Skeletal muscle tissue (tissue), 5 donors: ENCODE measurements at places on chromosomes 6 and 20. TPM values are rescaled to one million over a fixed set of nuclear protein-coding genes. Genes with fewer than 3 reads are reported as not detected.

The BEND3 gene
- 2.1 TPM for total RNA-seq

The TBCC gene
- total RNA-seq: 57.9 TPM

The PPP1R16B gene
- total RNA-seq: 4.2 TPM

The TFAP2D gene
- total RNA-seq: not detected

The ERVFRD-1 gene
- not detected for total RNA-seq

The POM121L2 gene
- total RNA-seq: not detected

The LY6G6F gene
- not detected for total RNA-seq

The RFX6 gene
- total RNA-seq: not detected

The CD83 gene
- total RNA-seq: 13.6 TPM

The PRSS35 gene
- total RNA-seq: 29.7 TPM

The DOK5 gene
- total RNA-seq: 31.3 TPM

The CCN2 gene
- 29.7 TPM for total RNA-seq

The DEFB113 gene
- total RNA-seq: not detected

The MYCT1 gene
- 12.0 TPM for total RNA-seq

The NMBR gene
- total RNA-seq: not detected

The KIF25 gene
- not detected for total RNA-seq

The KIZ gene
- 8.9 TPM for total RNA-seq

The RAET1E gene
- total RNA-seq: 1.0 TPM

The CHRNA4 gene
- total RNA-seq: 0.52 TPM

The SLC22A16 gene
- 1.0 TPM for total RNA-seq

The MTFR2 gene
- total RNA-seq: 0.52 TPM

The SULF2 gene
- 32.9 TPM for total RNA-seq

The HSPA1A gene
- total RNA-seq: 133 TPM

The OPN5 gene
- total RNA-seq: not detected

The TMEM170B gene
- total RNA-seq: 6.3 TPM

The EFCAB8 gene
- not detected for total RNA-seq

The LST1 gene
- 3.7 TPM for total RNA-seq

The MEP1A gene
- not detected for total RNA-seq

The GNMT gene
- not detected for total RNA-seq

The CALHM6 gene
- total RNA-seq: 8.9 TPM

The TGM3 gene
- total RNA-seq: under 0.01 TPM

The RBL1 gene
- 10.4 TPM for total RNA-seq

The VSX1 gene
- total RNA-seq: not detected

The FRS3 gene
- 1.6 TPM for total RNA-seq

The GABRR2 gene
- total RNA-seq: not detected

The SLC12A5 gene
- total RNA-seq: not detected

The RAET1L gene
- total RNA-seq: not detected

The GTSF1L gene
- total RNA-seq: not detected

The NRSN1 gene
- not detected for total RNA-seq

The PTCHD4 gene
- total RNA-seq: 0.52 TPM

The CST2 gene
- not detected for total RNA-seq

The FOXC1 gene
- total RNA-seq: 1.6 TPM

The SIRPA gene
- total RNA-seq: 8.9 TPM

The C6orf163 gene
- 4.2 TPM for total RNA-seq

The COL11A2 gene
- total RNA-seq: 28.7 TPM

The HLA-DPB1 gene
- 9.9 TPM for total RNA-seq

The NKX2-2 gene
- total RNA-seq: not detected

The DAAM2 gene
- 31.8 TPM for total RNA-seq

The ITPA gene
- total RNA-seq: 42.8 TPM

The MUCL3 gene
- total RNA-seq: not detected

The HLA-DMA gene
- total RNA-seq: 6.3 TPM

The MYH7B gene
- 19.3 TPM for total RNA-seq

The BHLHE23 gene
- not detected for total RNA-seq

The SRPK1 gene
- 15.1 TPM for total RNA-seq
